ENCODE measurements at places on chromosomes 16 and 17. TPM values are rescaled to one million over a fixed set of nuclear protein-coding genes. Genes with fewer than 3 reads are reported as not detected.

GRCh38 chr16:1221628-1222552 lies 3.2 kb downstream of the TPSG1 start:
- H3K27ac ChIP-seq, result no peak overlapping the region
- no peaks in the 10 kb centered on the region for H3K27me3 ChIP-seq
- no peak for DNase-seq
- H3K4me1 ChIP-seq, result no peaks in the 10 kb centered on the region

The NF1 gene
- total RNA-seq, result 26.5 TPM

The KCNJ18 gene
- total RNA-seq, result not detected

The XAF1 gene
- 26.8 TPM for total RNA-seq

DNA sequence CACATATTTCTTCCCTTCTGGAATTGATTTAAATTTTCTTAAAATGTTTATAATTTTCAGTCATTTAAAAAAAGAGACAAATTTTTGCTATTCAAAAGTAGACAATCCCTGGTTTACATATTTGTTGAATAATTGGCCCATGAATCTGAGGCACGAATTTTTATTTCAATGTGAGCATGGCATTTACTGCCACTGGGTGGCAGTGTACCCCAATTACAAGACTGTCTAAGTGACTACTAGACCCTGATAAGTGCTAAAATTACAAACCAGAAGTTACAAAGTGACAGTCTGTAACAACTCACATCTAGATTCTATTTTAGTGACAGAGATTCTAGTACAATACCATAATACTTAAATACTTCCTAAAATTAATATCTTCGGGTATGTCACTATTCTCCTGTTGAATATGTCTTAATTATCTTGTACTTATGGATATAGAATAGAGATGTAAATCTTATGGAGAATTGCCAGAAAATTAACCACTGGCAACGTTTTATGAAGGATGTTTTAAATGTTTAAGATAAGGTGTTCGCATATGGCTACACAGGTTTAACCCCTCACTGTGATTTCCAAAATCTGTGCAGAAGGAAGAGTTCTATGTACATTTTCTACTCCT lies 235.8 kb downstream of the MAP2K4 start:
- no peak overlapping the region for H3K4me3 ChIP-seq
- H3K27me3 ChIP-seq, result no peaks in the 10 kb centered on the region
- peak; percentile 21 for DNase-seq
- H3K36me3 ChIP-seq, result no peaks in the 10 kb centered on the region
- H3K27ac ChIP-seq, result no peak overlapping the region
